Stomach (tissue), 19 donors: ENCODE measurements at places on chromosomes 16 and 17. TPM values are rescaled to one million over a fixed set of nuclear protein-coding genes. Genes with fewer than 3 reads are reported as not detected.

TAC4 gene
- not detected for total RNA-seq

ABCA8 gene
- 210 TPM for total RNA-seq

JPH3 gene
- 0.58 TPM for total RNA-seq

KRT9 gene
- total RNA-seq: not detected

MYH8 gene
- total RNA-seq: not detected

GRCh38 chr17:40327244-40327729 lies 18.3 kb downstream of the RARA start:
- DNase-seq: no peak

DNA sequence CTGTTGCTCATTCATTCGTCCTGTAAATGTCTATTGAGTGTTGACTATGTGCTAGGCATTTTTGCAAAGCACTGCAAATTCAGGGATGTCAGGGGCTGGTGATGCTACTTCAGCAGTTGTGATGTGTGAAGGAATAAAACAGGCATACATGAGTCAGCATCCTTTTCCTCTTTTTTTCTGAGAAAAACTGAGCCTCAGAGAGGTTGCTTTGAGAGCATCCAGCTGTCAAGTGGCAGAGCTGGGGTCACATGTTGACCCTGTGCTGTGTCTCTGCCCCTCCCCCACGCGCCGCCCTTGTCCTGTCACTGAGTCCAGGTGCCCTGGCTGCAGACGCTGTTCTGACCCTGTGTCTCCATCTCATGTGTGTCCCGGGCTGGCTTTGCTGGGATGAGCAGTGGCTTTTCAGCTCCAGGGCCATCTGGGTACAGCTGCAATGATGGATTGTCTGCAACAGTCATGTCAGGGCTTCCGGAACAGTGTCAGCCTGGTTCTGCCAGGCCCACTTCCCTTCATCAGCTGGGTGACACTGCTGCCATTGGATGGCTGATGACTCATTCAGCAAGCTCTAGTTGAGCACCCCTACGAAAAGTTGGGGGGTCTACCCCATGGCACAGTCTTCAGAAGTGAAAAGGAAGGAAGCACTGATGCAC lies 14.9 kb downstream of the SEC14L5 start:
- DNase-seq: no peak

GRCh38 chr17:20992987-20993862 lies 49.6 kb downstream of the USP22 start:
- peak; percentile 60 for DNase-seq

DNA sequence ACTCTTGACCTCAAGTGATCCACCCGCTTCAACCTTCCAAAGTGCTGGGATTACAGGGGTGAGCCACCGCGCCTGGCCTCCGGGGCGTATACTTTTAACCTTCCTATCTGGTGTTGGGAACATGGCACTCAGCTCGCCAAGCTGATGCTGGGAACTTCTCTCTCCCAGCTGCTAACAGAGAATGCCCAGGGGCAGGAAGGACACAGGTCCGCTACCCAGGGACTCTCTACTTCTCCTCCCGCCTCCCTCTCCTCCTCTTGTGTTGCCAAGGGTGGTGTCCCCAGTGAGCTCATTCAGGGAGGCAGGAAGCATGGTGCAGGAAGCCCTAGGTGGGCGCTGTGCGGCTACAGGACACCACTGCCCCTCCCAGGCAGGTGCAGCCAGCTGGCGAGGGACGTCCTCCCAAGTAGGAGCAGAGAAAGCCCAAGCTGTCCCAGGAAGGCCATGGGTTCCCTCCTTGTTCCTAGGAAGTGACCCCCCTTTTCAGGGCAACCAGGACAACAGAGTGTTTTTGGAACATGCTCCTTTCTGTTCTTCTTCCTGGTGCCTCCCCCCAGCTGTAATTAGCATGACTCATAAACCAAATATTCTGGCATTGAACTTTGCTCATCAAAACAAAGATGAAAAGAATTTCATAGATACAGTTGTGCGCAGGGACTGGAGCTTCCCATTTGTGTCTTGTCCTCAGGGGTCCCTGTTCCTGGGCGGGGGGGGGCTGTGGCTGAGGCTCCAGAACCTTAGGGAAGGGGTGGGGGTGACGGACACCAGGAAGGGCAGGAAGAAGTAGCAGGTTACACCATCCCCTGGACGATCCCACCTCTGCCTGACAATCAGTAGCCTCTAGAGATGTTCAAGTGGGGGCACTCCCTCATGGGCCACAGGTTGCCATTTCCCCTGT lies 2.7 kb downstream of the C1QTNF1 start:
- DNase-seq: peak; percentile 46

DNA sequence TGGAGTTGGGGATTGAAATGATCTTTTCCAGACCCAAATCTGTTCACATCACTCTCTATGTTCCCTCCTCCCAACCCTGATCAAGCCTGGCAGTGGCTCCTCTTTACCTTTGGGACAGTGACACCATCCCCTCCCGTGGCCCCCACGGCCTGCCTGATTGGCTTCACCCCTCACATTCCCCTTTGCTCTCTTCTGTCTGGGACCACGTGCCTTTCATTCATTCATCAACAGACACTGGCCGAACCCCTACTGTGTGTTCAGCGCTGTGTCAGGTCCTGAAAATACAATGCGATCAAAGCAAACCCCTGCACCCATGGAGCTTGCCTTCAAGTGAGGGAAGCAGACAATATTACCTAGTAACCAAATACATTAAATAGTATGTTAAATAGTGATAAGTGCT lies 2.2 kb upstream of the ALOX12B start:
- DNase-seq: no peak
